Stimulated activated CD8-positive, alpha-beta memory T cell treated with anti-CD3 and anti-CD28 coated beads, Interleukin-15, amount 100 ng/mL, for 24 hours (primary cell): ENCODE measurements at places on chromosomes 13 and 19.

DNA sequence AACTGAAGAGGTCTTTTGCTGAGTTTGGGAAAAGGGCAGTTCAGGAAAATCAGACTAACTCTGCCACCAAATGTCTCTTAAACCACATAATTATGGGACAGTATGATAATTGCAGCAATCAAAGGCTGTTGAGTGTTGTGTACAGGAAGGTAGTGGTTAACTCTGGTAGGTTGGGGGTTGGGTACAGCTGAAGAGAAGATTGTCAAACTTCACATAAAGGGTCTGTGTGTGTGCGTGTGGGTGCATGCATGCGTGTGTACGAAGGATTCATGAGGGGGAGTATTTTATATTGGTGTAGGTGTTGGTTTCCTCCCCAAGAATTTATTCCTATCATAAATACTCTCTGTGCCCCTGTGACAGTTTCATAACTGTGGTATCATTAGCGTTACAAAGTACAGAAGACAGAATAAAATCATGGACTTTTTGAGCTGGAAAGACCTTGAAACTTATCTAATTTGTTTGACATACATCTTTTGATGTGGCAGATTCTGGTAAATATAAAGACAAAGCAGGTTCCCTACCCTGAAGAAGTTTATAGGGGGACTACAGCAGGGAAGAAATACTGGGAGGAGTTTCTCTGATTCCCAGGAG is 94.1 kb downstream of the PCCA start:
- DNase-seq, result no peak

- DNase-seq, result no peak
Measured at GRCh38 chr13:40340368-40341095, 325.9 kb downstream of the FOXO1 start.

DNA sequence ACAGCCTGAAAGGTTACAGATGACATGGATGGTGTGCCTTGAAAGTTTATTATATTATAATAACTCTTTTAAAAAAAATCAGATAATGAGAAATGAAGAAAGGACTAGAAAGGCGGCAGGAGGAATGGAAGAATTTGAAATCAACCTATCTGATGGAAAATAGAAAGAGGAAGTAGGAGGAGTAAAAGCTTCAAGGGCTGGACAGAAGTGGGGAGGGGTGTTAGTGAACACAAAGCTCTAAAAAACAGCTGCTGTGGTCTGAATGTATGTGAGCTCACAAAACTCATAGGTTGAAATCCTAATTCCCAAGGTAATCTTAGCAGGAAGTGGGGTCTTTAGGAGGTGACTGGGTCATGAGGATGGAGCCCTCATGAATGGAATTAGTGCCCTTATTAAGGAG is 19.5 kb downstream of the CCDC70 start:
- DNase-seq, result no peak

DNA sequence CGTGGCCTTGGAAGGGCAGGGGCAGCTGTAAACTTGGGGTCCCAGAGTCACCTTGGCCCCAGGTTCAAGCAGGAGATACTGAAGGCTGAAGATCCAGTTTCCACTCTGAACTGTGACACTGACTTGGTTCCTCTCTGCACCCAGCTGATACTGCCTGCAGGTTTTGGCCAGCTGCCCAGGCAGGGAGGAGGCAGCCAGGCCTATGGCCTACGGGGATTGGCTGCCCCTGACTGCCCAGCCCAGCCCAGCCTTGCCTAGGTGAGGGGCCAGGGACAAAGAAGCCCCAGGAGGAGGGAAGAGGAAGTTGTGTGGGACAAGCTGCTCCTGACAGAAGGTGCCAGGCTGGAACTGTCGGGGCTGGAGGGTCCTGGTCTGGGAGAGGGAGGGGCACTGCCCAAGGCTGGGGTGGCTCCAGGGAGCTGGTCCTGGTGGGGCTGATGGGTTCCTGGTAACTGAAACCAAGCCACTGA is 51.7 kb upstream of the CYP4F8 start:
- DNase-seq, result no peak

DNA sequence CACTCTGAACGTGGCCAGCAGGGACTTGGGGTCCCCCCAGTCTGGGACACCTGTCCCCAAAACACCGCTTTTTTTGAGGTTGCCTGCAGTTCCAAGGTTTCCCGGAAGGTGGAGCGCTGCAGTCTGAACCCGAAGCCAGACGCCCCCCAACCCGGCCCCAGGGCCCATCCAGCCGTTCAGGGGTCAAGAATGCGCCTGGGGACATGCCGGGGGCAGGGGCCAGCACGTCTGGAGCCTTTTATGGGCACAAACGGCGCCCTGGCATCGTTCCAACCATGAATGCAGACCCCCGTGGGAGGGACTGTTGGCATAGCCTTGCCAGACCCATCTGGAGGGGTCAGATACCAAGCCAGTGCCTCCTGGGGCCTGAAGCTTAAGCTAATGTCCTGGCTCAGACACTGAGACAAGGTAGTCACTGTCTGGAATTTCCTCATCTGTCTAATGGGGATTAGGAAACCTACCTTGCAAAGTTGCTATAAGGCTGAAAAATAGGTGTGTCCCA is 6.9 kb downstream of the S1PR5 start:
- DNase-seq, result no peak

DNA sequence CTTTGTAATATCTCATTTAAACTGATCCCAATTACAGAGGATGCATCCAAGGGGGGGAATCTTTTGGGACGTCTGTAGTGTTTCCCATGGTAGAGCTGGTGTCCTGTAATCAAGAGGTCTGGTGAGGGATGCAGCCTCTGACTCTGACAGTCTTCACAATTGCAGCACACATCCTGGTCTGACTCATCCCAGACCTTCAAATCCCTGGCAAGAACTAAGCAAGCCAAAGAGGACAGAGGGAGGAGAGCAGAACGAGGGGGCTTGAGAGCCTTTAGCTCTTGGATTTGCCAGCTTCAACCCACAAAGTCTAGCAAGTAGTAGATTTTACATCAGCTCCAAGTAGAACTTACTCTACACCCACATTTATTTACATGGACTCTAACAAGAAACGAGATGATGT is 17.3 kb upstream of the FCGBP start:
- DNase-seq, result no peak

- no peak for DNase-seq
Measured at GRCh38 chr13:39336937-39337336, 266.1 kb downstream of the LHFPL6 start.

GRCh38 chr19:51916167-51916566 is 11.1 kb upstream of the ZNF613 start:
- DNase-seq, result no peak
